ENCODE measurements at places on chromosomes 11 and 22.

DNA sequence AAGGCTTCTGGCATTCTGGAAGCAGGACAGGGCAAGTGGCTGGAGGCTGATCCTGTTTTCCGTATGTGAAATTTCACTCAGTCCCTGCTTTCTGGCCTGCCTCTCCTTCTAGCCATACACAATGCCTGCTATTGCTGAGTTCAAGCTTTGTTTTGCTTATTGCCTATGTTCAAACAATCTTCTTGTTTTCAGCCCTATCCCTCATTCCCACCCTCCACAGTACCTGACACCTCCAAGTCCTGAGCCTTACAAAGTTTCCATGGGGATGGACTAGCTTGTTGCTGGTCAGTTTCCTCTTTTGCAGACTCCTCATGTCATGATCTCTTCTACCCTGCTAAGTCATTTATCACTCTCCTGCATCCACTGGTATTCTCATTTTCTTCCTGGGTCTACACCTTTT lies 38.1 kb downstream of the FAM76B start:
- DNase-seq, result no peak

- DNase-seq, result no peak
These were observed 59.2 kb downstream of the SYTL2 start for GRCh38 chr11:85751724-85752123.

GRCh38 chr11:102114032-102114431 lies 3.8 kb downstream of the YAP1 start:
- no peak for DNase-seq

DNA sequence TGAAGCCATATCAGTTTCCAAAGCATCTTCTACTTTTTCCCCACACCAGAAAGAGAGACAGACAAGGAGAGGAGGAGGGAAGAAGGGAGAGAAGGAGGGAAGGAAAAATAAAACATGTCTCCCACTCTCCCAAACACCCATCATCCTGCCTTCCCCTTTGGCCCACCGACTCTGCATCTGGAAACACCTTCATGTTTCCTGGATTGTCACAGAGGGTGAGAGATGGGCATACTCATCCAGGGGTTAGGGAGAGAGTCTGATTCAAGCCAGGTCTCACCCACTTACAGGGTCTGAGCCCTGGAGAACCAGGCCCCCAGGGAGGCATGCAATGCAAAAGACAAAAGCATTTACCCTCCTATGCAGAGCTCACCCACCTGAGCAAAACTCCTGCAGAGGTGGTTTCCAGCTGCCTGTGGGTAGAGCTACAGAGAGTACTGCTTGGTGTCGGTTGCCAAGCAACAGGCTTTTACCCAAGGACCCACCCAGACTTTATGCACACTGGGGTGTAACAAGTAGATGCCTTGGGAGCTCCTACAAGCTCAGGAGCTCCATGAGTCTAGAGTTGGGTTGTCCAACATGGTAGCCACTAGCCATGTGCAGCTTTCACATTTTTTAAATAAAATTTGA lies 33.4 kb downstream of the MN1 start:
- DNase-seq, result no peak

GRCh38 chr11:8090756-8091155 lies 9.7 kb downstream of the TUB start:
- DNase-seq, result no peak

- DNase-seq, result no peak
These were observed 91.3 kb upstream of the SLC25A18 start for GRCh38 chr22:17471886-17472535.

- no peak for DNase-seq
These were observed 25.0 kb upstream of the LDHA start for GRCh38 chr11:18369398-18369797.

DNA sequence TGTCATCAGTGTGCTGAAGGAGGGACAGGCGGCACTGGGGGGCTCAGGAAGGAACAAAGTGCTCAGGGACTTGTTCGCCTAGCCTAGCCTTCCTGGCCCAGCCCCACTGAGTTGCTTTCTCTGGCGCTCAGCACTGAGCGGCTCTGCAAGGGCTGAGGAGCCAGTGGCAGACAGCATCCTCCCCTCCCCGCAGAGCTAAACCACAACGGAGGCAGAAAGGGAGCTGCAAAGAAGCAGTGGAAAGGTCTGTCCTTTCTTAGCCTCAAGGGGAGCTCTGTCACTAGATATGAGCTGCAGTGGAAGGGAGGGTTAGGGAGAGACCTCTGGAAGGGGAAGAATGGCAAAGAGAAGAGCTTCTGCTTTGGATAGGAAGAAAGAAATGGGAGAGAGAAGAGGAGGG lies 89.7 kb upstream of the PHOX2A start:
- DNase-seq, result peak; percentile 14

Measured in bone marrow (tissue), 2 donors.